ENCODE measurements at places on chromosomes 1 and 21. TPM values are rescaled to one million over a fixed set of nuclear protein-coding genes. Genes with fewer than 3 reads are reported as not detected.

DNA sequence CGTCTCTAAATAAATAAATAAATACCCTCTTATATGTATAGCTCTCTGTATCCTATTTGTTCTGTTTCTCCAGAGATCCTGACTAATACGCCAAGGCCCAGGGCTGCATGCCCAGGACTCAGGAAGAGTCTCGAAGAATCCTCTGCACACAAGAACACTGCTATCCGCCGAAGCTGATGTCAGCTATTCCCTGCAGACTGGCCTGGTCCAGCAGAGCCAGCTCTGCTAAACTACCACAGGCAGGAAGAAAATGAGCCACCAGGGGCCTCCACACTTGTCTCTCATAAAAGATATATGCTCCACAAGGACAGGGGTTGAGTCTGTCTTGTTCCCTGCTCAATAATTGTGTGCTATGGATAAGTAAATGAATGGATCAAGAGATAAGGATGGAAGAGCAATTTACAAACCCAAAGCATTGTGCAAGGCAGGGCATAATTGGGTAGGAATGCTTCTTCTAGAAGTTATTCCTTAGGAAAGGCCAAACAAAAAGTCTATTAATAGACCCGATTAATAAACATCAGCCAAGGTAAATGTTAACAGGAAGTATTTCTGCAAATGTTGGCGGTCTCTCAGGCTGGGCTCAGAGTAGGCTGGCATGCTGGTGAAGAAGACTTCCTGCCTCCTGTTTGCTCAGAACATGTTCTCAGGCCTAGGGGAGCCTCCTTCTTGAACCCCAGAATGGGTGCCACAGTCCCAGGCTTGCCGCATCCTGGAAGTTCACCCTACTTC lies 26.3 kb upstream of the MAN1C1 start:
- DNase-seq: no peak

GRCh38 chr1:29504196-29504595 lies 267.9 kb downstream of the PTPRU start:
- no peak for DNase-seq

Gene SYT2
- 0.19 TPM for total RNA-seq

DNA sequence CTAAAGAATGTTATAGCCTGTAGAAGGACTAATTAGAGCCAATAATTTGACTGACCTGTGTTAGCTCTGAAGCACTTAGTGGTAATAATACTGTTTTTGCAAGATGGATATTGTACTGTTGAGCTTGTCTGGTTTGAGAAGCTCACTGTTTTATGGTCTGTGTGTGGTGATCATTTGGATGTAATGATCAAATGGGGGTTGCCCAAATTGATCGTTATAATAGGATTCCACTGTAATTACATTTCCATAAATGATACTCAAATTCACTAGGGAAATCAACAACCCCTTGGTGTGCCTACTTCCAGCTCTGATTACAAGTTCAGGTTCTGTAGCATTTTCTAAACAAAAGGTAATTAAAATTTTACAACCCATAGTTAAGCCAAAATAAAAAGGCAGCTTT lies 971.4 kb downstream of the TTLL7 start:
- no peak for DNase-seq

Gene KRTAP7-1
- not detected for total RNA-seq

- DNase-seq: no peak
Observed at GRCh38 chr1:155392898-155393411, 72.3 kb downstream of the RUSC1 start.

GRCh38 chr1:225349826-225350225 lies 78.0 kb downstream of the LBR start:
- DNase-seq: no peak

Gene SORT1
- 134 TPM for total RNA-seq

Measured in colonic mucosa (tissue), 4 donors.